ENCODE measurements at places on chromosomes 7 and 10.

DNA sequence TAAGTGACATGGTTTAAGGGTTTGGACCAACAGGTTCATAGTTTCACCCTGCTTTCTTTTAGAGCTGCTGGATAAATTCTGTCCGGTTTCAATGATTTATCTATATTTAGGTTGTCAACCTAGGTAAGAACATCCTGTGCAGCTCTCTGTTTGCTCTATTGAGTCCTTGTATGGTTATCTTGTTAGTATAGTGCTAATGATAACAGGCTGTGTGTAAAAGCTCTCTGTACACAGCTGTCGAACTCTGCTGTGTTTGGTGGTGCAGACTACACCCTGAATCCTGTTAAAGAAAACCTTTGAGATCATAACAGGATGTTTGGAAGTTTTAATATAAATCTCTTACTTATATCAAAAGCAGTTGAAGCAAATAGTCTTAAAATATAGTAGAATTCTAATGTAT, 219.2 kb downstream of the SDK1 start:
- DNase-seq = no peak

DNA sequence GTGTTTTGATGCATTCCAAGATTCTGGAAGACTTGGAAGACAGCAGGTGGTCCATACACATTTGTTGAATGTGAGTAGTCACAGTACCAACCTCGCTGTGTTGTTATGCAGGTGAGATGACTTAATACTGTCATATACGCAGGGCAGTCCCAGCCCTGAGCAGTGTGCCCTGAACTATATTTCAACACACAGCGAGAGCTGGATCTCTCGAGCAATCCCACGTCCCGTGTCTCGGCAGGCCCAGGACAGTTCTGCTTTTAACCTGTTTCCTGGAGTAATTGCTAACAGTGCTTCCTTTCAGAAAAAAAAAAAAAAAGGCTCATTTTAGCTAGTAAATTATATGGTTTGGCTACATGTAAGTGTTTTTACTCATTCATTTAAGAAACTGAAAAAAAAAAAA, 179.7 kb downstream of the PRKCQ start:
- DNase-seq = no peak

GRCh38 chr10:95356190-95356955, 65.6 kb upstream of the PDLIM1 start:
- DNase-seq = no peak

GRCh38 chr10:103852189-103852711, 3.1 kb downstream of the SH3PXD2A start:
- no peak for DNase-seq

GRCh38 chr10:4512671-4513240, 313.3 kb upstream of the AKR1E2 start:
- DNase-seq = no peak

GRCh38 chr7:20267482-20267881, 50.3 kb upstream of the MACC1 start:
- DNase-seq = no peak

GRCh38 chr10:68900427-68901104, 549 bp upstream of the DDX50 start:
- no peak for DNase-seq

- no peak for DNase-seq
Observed at GRCh38 chr10:32190890-32191491, 134.8 kb upstream of the KIF5B start.

DNA sequence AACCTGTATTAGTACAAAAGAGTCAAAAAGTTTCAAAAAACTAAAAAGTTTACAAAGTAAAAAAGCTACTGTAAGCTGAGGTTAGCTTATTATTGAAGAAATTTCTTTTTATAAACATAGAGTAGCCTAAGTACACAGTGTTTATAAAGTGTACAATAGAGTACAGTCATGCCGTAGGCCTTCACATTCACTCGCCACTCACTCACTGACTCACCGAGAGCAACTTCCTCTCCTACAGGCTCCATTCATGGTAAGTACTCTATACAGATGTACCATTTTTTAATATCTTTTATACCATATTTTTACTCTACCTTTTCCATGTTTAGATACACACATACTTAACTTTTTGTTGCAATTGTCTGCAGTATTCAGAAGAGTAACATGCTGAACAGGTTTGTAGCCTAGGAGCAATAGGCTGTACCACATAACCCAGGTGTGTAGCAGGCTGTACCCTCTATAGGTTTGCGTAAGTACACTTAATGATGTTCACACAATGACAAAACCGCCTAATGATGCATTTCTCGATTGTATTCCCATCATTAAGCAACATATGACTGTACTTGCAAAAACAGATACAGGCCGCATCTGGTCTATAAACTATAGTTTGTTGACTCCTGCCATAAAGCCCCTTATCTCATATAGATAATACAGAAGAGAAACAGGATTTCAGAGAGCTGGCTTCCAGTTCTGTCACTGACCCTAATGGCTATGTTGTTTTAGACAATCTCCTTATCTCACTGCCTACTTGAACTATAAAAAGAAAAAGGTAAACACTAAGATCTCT, 438.8 kb downstream of the HTR7 start:
- DNase-seq = no peak

- no peak for DNase-seq
Observed at GRCh38 chr7:104530251-104530650, 201.8 kb downstream of the LHFPL3 start.

DNA sequence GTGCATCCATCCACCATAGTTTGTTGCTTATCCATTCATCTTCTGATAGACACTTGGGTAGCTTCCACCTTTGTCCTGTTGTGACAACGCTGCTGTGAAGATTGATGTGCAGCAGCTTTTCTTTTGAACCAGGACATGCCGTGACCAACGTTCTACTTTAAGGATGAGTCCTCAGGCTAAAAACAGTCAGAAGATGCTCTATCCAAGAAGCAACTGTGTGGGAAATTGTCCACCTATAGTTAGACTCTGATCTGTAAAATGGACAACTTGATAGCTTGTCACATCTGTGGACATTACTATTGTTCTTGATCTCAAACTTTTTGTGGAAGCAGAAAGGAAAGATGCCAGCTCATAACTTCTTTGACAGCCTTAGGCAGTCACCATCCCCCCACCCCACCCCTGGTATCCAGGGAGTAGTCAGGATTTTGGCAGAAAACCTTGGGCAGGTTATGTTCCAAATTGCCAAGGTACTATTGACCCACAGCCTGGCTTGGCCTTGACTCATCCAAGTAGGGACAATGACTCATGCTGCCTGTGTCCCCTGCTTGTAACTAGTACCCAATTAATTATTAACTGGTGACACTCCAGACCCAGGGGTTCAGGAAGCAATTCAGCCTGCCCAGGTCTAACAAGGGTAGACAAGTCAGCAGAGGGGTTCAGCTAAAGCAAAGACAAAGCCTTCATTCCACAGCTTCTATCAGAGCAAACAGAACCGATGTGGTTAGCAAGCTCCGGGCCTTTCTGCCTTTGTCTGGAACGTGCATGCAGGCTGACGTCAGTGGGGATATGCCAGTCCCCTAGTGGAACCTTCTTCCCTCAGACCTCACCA, 99.6 kb upstream of the ANLN start:
- no peak for DNase-seq

- no peak for DNase-seq
Observed at GRCh38 chr10:62047228-62047892, 145.9 kb downstream of the ARID5B start.

DNA sequence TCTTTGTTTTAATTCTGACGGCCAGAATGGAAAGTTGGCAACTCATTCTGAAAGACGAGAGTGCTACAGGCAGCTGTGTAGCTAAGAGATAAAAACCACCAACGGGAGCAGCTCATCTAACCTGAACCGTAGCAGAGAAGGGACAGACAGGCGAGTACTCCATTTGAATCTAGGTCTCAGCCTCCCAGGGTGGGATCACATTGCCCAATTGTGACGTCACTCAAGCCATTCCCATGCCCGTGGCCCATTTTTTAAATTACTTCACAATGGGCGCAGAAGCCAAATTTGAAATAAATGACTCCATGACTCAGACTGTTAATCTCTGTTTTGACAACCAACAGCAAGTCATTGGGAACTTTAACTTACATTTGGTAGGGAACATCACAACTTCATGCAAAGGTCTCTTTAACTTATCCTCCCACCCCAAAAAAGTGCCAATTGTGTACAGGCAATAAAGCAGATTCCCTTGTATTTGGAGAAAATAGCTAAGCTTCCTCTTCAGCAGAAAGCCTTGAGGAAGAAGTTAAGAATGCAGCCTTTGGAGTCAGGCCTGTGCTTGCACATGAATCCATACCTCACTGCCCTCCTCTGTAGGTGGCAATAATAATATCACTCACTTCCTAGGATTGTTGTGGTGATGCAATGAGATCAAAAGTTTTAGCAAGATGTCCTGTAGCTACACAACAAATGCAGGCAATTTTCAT, 93.2 kb upstream of the KIF5B start:
- no peak for DNase-seq

DNA sequence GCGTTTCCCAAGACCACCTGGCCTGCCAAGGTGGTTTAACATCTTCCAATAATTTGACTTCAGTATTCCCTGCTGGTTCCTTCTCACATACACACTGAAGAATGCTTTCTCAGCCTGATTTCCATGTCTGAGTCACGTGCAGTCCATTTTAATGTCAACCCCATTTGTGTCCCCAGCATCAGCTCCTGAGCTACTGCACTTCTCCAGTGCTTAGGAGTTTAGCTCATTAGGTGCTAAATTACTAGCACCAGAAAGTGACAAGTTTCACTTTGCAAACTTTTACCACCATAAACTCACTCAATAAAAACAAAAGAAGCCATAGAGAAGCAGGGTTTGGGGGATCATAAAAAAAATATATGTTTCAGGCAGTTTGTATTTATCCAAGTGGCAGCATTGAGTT, 279.3 kb upstream of the SORCS1 start:
- no peak for DNase-seq

GRCh38 chr7:144497282-144497681, 93.8 kb upstream of the NOBOX start:
- DNase-seq = no peak

Data from activated CD4-positive, CD25-positive, alpha-beta regulatory T cell treated with anti-CD3 and anti-CD28 coated beads, Interleukin-2, amount 50 U/mL, for 16 hours (primary cell).